ENCODE measurements at places on chromosomes 1 and 21.

GRCh38 chr1:247415423-247416361, at the start of gene NLRP3:
Gene NLRP3 (plus strand): TSS chr1:247416173. CDS start chr1:247418801, 2,628 bp downstream.
- no peak for DNase-seq

- no peak for DNase-seq
These were observed 14.1 kb upstream of the NUF2 start for GRCh38 chr1:163307479-163308171.

DNA sequence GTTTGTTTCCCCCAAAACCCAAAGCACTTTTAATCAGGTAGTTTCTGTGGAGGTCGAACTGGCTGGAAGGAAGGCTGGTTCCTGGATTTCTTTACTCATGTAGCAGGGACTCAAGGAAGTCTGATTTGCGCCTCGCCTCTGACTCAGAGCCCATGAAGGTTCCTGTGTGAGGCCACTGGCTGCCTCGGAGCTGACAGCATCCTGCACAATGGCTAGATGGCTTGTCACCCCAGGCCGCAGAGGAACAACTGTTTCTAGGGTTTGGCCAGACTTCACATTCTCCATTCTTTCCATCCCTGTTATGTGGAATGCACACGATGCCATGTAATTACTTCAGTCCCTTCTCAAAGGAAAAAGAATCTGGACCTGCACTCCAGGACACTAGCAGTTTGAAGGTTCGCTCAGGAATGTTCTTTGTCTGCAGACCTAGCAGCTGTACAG, 39.1 kb upstream of the PRSS38 start:
- no peak for DNase-seq

DNA sequence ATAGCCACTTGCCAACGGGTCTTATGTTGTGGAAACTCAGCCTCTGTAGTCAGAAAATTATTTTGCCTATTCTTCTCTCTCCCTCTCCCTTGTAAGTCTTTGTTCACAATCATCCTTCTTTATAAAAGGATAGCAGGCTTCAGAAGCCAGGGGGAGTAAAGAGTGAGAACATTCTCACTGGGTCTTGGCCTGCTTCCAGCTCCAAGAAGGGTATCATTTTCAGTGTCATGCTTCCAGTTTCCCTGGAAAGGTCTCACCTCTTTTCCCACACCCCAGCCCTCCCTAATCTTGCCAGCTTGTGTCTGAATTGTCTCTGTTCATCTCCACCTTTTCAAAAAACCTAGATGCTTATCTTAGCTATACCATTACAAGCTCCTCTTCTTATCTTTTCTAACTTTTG, 346.2 kb upstream of the LRRC7 start:
- DNase-seq: no peak

GRCh38 chr21:43916691-43917514, 51.9 kb downstream of the AGPAT3 start:
- DNase-seq: no peak

GRCh38 chr1:91949356-91949699, at the start of gene BRDT:
Gene BRDT (plus strand): TSS chr1:91949401. CDS start chr1:91962755, 13,354 bp downstream.
- no peak for DNase-seq

DNA sequence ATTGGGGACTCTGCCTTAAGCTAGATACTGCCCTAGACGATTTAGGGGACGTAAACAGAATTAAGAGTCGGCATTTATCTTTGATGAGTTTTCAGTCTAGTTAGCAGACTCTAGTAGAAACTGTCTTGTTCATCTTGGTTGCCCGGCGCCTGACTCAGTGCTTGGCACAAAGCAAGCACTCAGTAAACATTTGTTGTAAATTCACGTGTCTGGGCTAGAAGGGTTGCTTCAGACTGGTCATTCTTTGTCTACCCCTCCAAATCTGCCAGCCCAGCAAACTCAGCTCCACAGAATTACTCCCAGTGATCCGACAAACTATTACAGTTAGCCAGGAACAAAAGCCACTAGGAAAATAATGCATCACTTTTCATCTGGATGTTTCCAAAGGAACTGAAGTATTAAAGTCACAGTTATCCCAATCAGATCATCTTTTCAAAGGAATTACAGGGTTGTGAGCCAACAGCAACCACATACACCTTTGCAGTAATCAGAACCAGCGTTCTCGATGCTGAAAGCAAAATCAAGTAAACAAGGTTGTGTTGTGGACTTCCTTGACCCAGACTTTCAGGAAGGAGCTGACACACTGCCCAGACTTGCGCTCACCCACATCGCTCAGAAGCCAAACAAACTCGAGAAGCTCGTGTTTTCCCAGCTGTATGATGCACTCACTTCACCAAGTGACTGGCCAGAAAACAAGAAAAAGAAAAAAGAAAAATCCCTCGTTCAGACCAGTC, 66.5 kb upstream of the GADD45A start:
- DNase-seq: no peak

DNA sequence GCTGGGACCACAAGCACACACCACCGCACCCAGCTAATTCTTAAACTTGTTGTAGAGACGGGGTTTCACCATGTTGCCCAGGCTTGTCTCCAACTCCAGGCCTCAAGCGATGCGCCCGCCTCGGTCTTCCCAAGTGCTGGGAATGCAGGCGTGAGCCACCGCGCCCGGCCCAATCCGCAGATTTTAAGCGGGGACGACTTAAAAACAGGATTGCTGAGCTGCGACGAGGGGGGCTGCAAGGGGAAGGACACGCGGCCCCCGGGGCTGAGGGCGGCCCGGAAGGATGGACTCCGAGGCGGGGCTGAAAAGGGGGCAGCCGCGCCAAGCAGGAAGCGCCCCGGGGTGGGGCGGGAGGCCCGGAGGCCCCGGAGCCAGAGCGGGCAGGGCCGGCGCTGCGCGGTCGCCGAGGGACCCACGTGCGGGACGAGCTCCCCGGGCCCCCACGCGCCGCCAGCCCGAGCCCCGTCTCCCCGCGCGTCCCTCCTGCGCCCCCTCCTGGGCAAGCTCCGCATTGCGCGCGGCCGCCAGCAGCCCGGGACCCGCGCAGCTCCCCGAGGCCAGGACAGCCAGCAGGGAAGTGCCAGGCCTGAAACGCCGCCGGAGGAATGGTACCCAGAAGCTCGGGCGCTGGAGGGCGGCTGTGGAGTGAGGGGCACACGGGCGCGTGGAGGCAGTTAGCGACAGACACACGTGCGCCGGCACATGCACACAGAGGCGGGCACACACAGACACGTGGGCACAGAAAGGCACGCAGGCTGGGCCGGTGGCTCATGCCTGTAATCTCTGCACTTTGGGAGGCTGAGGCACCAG, 5.5 kb upstream of the PRKCZ start:
- DNase-seq: no peak

DNA sequence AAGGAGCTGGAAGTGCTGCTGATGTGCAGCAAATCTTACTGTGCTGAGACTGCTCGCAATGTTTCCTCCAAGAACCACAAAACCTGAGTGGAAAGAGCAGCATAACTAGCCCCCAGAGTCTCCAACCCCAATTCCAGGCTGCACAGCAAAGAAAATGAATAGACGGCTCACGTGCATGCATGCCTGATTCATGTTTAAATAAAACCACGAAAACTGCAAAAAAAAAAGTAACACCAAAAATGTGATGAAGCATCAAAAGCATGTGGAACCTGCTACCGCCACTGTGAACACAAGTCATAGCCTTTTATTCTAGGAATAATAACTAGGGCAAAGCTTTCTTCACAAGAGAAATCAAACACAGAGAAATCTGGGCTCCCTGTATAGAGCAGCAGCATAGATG, 9.6 kb upstream of the TRNP1 start:
- DNase-seq: no peak

GRCh38 chr1:51927029-51927428, 48.5 kb upstream of the NRDC start:
- DNase-seq: no peak

- DNase-seq: no peak
These were observed 4.8 kb downstream of the BARHL2 start for GRCh38 chr1:90712153-90712856.

DNA sequence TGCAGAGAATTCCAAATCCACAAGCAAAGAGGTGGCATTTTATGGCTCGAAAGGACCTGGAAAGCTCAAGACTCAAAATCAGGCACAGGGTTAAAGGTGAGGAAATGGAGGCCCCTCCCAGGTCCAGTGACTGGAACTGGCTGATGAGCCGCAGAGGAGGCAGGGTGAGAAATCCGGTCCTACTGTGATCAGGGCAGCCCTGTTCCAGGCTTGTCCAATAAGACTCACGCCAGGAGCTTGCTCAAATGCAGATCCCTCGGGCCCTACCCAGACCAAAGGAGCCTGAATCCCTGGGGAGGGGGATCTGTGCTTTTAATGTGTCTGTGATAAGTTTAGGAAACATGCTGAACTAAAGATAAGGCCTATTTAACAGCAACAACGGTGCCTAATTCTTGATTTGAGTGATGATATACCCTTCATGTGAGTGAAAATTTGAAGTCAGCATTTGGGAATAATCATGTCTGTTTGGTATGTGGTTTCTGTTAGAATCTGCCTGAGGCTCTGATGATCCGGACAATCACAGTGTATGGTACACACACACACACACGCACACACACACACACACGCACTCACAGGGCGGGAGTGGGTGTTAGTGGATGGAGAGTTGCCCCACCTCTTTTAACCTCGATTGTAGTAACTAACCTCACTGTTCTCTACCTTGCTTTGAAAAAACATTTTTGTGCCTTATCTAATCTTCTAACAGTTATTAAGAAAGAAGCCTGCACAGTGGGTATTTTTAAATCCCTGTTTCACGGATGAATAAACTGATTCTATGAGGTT, 54.1 kb upstream of the LYST start:
- no peak for DNase-seq

DNA sequence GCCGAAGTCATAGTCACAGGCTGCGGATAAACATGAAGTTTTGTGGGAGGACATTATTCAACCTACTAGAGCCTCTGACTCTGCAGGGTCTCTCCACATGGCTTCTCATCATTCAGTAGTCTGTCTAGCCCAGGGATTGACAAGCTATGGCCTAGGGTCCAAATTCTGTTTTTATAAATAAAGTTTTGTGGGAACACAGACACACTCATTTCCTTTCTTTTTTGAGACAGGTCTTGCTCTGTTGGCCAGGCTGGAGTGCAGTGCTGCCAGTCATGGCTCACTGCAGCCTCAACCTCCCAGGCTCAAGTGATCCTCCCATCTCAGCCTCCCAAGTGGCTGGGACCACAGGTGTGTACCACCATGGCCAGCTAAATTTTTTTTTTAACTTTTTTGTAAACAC, 8.1 kb upstream of the ENO1 start:
- no peak for DNase-seq

- no peak for DNase-seq
These were observed 13.6 kb downstream of the INSRR start for GRCh38 chr1:156845055-156845952.

DNA sequence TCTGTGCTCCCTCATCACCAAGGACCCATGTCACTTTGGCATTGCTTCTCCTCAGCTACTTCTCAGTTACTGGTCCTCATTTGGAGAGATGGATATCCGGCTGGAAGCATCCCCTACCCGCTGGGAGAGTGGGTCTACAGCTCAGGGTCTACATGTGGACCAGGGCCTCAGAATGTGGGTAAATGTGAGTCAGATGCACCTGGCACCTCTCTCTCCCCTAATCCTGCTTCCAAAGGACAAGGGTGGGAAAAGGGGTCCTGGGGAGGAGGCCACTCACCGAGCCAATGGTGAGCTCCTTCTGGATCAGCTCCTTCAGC, 908 bp downstream of the S100A6 start:
- DNase-seq: no peak
